ENCODE measurements at places on chromosomes 12 and 14.

- DNase-seq = no peak
Observed at GRCh38 chr12:112936264-112936663, 2.0 kb upstream of the OAS3 start.

DNA sequence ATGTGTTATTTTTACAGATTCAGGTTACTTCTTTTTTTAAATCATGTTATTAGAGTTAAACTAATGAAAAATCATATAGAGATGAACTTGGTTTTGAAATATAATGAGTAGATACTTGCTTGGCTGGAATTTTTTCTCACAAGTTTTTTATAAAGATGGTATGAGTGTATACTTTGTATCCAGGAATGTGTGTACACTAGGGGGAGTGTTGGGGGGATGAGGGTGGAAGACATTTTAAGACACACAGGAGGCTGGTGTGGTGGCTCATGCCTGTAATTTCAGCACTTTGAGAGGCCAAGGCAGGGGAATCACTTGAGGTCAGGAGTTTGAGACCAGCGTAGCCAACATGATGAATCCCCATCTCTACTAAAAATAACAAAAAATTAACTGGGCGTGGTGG, 23.2 kb downstream of the PPM1A start:
- DNase-seq = no peak

- DNase-seq = peak; percentile 59
Observed at GRCh38 chr12:96986883-96987523, 79.9 kb downstream of the NEDD1 start.

DNA sequence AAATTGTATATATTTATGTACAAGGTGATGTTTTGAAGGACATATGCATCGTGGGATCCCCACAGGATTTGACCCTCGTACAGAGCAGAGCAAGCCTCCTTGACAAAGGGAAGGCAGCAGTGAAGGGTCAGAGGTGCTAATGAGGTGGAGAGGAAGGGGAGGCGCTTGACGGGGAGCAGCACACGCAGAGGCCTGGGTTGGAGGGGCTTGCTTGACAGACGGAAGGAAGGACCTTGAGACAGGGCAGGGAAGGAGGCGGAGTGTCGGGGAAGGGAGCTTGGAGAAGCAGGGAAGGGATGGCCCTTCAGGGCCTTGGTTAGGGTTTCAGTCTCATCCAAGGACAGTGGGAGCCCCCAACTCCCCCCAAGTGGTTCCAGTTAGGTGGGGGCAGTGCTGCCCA, 52.6 kb downstream of the ZNF664 start:
- DNase-seq = no peak

DNA sequence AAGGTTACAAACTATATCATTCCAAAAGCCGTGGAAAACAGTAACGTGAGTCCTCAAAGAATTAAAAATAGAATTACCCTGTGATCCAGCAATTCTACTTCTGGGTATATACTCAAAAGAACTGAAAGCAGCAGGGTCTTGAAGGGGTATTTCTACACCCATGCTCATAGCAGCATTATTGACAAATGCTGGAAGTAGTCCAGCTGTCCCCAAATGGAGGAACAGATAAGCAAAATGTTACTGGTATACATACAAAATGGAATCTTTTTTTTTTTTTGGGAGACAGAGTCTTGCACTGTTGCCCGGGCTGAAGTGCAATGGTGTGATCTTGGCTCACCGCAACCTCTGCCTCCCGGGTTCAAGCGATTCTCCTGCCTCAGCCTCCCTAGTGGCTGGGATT, 32.9 kb downstream of the ADIPOR2 start:
- no peak for DNase-seq

- no peak for DNase-seq
Observed at GRCh38 chr12:53836119-53836655, 84.4 kb upstream of the CISTR start.

Measured in ELR (cell line).